Purkinje cell (primary cell): ENCODE measurements at places on chromosomes 1 and 21. TPM values are rescaled to one million over a fixed set of nuclear protein-coding genes. Genes with fewer than 3 reads are reported as not detected.

CYP2J2 gene
- 0.52 and 2.2 TPM in 2 replicates for polyA plus RNA-seq

TDRD5 gene
- polyA plus RNA-seq = not detected in 2 replicates

TSTD1 gene
- polyA plus RNA-seq = 35.1 and 74.9 TPM in 2 replicates

CADM3 gene
- polyA plus RNA-seq = 12.1 and 16.4 TPM in 2 replicates

CCDC27 gene
- polyA plus RNA-seq = not detected in 2 replicates

MRPS15 gene
- polyA plus RNA-seq = 90.8 and 109 TPM in 2 replicates

KIF21B gene
- 0.45 and 1.4 TPM in 2 replicates for polyA plus RNA-seq

RGS13 gene
- polyA plus RNA-seq = not detected in 2 replicates

ITLN2 gene
- polyA plus RNA-seq = not detected in 2 replicates

SPATA1 gene
- 0.41 TPM in 1 of 2 replicates, not detected in the other for polyA plus RNA-seq

CCDC181 gene
- polyA plus RNA-seq = 13.1 and 16.6 TPM in 2 replicates

LCE1F gene
- not detected in 2 replicates for polyA plus RNA-seq

POFUT2 gene
- polyA plus RNA-seq = 2.7 and 5.0 TPM in 2 replicates

CHRM3 gene
- 9.5 TPM in 1 of 2 replicates, not detected in the other for polyA plus RNA-seq

TBX15 gene
- polyA plus RNA-seq = not detected in 2 replicates

HAO2 gene
- not detected in 2 replicates for polyA plus RNA-seq

DDX59 gene
- polyA plus RNA-seq = 23.8 and 36.7 TPM in 2 replicates

C1orf87 gene
- polyA plus RNA-seq = not detected in 2 replicates

TLCD4 gene
- polyA plus RNA-seq = 6.2 and 7.4 TPM in 2 replicates

EFNA4 gene
- not detected in 2 replicates for polyA plus RNA-seq

SLC35D1 gene
- polyA plus RNA-seq = 0.32 and 2.3 TPM in 2 replicates

AADACL4 gene
- polyA plus RNA-seq = not detected in 2 replicates

TNFRSF8 gene
- not detected in 2 replicates for polyA plus RNA-seq
